Activated CD8-positive, alpha-beta memory T cell treated with anti-CD3 and anti-CD28 coated beads for 1 hour (primary cell): ENCODE measurements at places on chromosomes 6 and 20.

GRCh38 chr6:3732345-3733141 lies 19.0 kb downstream of the PXDC1 start:
- peak; percentile 26 for DNase-seq

GRCh38 chr20:62475027-62475771 lies 596 bp downstream of the GATA5 start:
- DNase-seq = no peak

GRCh38 chr6:13355999-13356785 lies 27.9 kb upstream of the TBC1D7 start:
- DNase-seq = no peak

DNA sequence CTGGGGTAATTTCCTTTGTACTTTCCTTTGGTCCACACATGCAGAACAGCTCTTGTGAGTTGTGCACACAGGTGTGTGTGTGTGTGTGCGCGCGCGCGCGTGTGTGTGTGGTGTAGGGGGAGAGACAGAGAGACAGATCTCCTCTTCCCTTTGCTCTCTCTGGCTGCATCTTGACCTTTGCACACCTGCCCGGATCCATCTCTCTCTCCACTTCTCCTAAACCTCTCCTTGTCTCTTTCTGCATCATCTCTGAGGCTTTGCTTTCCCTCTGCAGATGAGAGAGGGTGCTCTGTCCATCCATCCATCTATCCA lies 67.0 kb downstream of the SRC start:
- DNase-seq = no peak

DNA sequence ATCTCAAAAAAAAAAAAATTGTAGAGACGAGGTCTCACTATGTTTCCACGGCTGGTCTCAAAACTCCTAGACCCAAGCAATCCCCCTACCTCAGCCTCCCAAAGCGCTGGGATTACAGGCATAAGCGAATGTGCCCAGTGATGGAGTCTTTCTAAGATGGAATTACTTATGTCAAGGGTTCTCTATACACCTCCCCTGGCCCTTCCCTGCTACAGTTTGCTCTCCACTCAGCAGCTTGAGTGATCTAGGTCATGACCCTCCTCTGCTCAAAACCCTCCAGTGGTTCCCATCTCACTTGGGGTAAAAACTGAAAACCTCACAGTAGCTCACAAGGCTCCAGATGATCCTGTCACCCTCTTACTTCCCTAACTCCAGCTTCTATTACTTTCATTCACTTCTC lies 1.8 kb upstream of the DNPH1 start:
- no peak for DNase-seq

GRCh38 chr6:117674503-117674902 lies 766 bp upstream of the NUS1 start:
- DNase-seq = no peak

- no peak for DNase-seq
Measured at GRCh38 chr6:77650098-77650663, 2.7 kb upstream of the MEI4 start.

GRCh38 chr6:148775161-148775560 lies 28.3 kb downstream of the UST start:
- DNase-seq = no peak
